Frontal cortex (tissue), 4 donors: ENCODE measurements at places on chromosomes 2 and 18. TPM values are rescaled to one million over a fixed set of nuclear protein-coding genes. Genes with fewer than 3 reads are reported as not detected.

Gene MARCHF7
- 121 TPM for total RNA-seq

Gene MLPH
- 0.82 TPM for total RNA-seq

Gene PDIA6
- total RNA-seq, result 124 TPM

Gene FHOD3
- total RNA-seq, result 46.9 TPM

Gene ZNF519
- total RNA-seq, result 46.1 TPM

Gene NPAS2
- total RNA-seq, result 6.5 TPM

Gene MRPL33
- total RNA-seq, result 56.7 TPM

Gene TMEM169
- 23.2 TPM for total RNA-seq

Gene TUBA4B
- not detected for total RNA-seq

Gene CCNT2
- 66.0 TPM for total RNA-seq

Gene PPP1R1C
- under 0.01 TPM for total RNA-seq

Gene LINC00305
- total RNA-seq, result not detected
